Uterus (tissue), 4 donors: ENCODE measurements at places on chromosomes 7 and 10.

GRCh38 chr7:43791665-43792064 is 33.2 kb downstream of the BLVRA start:
- DNase-seq: no peak

GRCh38 chr10:113907166-113907565 is 52.7 kb downstream of the NHLRC2 start:
- DNase-seq: no peak

DNA sequence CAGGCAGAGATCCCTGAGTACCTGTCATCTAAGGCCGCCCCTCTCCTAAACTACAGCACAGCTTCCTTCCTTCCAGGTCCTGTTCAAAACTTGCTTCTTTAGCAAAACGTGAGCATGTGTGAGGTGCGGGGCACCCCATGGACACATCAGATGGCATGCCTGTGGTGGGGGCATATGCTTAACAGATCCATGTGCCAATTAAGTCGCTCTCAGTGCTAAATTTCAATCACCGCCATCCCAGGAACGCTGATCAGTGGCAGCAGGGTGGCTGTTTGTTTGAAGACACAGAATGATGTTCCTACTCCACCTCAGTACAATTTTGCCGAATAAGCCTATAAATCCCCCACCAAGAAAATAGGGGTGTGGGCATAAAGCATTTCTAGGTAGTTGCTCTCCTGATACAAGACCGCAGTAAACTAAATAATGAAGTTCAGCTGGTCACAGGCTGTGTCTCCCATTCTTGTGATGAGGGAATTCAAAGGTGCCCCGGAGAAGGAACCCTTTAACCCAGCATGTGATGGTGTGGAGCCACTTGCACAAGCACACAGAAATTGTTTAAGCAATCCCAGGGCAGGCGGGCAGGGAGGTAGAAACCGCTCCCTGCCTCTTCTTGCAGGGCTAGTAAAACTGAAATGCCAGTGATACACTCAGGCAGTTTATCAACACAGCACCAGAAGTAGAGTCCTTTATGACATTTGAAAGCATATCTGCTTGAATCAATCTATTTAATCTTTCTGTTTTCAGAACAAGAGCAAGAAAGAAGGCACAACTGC is 205.7 kb downstream of the SORCS1 start:
- no peak for DNase-seq

DNA sequence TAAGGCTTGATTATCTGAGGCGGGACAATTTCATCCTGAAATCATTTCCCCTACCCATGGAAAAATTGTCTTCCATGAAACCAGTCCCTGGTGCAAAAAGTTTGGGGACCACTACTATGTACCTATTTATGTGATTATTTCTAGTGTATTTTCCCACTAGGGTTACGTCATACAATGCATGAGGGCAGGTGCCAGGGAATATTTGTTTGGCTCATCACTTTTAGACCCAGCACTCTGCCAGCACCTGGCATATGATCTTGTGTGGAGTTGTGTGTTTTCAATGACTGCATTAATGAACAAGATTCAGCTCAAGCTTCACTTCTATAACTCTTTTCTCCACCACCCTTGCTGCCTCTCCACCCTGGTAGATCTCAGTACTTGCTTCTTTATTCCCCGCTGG is 73.3 kb upstream of the TNKS2 start:
- DNase-seq: no peak

- no peak for DNase-seq
These were observed 48.4 kb upstream of the GSAP start for GRCh38 chr7:77464589-77464988.

DNA sequence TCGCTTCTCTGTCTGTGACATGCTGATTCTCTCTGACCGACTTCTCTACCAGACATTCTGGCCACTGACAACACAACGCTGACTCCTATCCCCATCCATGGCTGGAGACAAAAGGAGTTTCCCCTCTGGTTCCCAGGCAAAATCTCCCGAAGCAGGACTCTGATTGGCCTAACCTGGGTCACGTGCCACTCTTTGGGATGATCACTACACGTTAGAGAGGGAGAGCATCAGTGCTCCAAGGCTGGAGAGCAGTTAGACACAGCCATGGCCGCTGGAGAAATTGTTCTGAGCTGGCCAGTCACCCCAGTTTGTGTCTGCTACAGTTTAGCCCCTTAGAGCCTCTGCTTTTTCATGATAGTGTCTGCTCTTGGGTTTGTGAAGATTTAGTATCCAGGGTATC is 38.9 kb downstream of the ADAMTS14 start:
- no peak for DNase-seq

GRCh38 chr7:116591202-116592040 is 66.6 kb downstream of the CAV1 start:
- no peak for DNase-seq

DNA sequence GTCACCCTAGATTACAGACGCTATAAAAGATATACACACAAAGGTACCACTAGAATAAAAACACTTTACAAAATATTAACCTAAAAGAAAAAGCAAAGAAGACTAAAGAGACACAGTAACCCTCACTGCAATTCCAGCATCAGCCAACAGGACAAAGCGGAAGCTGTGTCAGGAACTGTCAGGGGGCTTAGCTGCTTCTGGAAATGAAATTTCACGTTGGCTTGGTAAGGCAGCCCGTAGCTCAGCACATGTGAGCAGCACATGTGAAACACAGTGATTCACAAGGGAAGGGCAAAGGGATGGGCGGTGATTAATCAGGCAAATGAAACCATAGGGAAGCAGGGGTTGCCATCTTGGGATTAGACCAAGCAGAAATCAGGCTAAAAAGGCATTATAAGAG is 195.4 kb downstream of the MGMT start:
- no peak for DNase-seq
